ENCODE measurements at places on chromosomes 7 and 10. TPM values are rescaled to one million over a fixed set of nuclear protein-coding genes. Genes with fewer than 3 reads are reported as not detected.

TAS2R5 gene
- total RNA-seq, result 0.93 TPM

CYP3A7 gene
- total RNA-seq, result not detected

SEMA3D gene
- not detected for total RNA-seq

OR2A1 gene
- total RNA-seq, result not detected

C1QL3 gene
- not detected for total RNA-seq

CDHR1 gene
- 0.75 TPM for total RNA-seq

INHBA gene
- not detected for total RNA-seq

LRRD1 gene
- total RNA-seq, result not detected

PNLIPRP1 gene
- total RNA-seq, result not detected

NME8 gene
- not detected for total RNA-seq

GOLGA7B gene
- total RNA-seq, result 0.87 TPM

SEMA3E gene
- total RNA-seq, result not detected

PRLHR gene
- total RNA-seq, result not detected

WNT8B gene
- total RNA-seq, result 0.36 TPM

CREB5 gene
- 0.52 TPM for total RNA-seq

LRRC18 gene
- not detected for total RNA-seq

TECTB gene
- total RNA-seq, result not detected

OR6V1 gene
- total RNA-seq, result not detected

ENTPD1 gene
- total RNA-seq, result 2.8 TPM

VAX1 gene
- not detected for total RNA-seq

HMX3 gene
- total RNA-seq, result 0.24 TPM

CHCHD1 gene
- total RNA-seq, result 35.3 TPM

FOXP2 gene
- not detected for total RNA-seq

PBLD gene
- 1.2 TPM for total RNA-seq

TACC2 gene
- total RNA-seq, result not detected

SEM1 gene
- 41.6 TPM for total RNA-seq

FEZF1 gene
- not detected for total RNA-seq

DNAJB9 gene
- 10.8 TPM for total RNA-seq

TIMM23B gene
- total RNA-seq, result 14.0 TPM

TAS2R41 gene
- not detected for total RNA-seq

DIP2C gene
- total RNA-seq, result 0.62 TPM

SVOPL gene
- not detected for total RNA-seq

SPDYE1 gene
- total RNA-seq, result not detected

ITPRID1 gene
- total RNA-seq, result not detected

CRYGN gene
- total RNA-seq, result not detected

CFAP69 gene
- total RNA-seq, result 0.48 TPM

VPS37D gene
- total RNA-seq, result 0.22 TPM

Data from activated CD4-positive, alpha-beta memory T cell treated with anti-CD3 and anti-CD28 coated beads for 36 hours (primary cell).